K562 (cell line): ENCODE measurements at places on chromosomes 13 and 19. TPM values are rescaled to one million over a fixed set of nuclear protein-coding genes. Genes with fewer than 3 reads are reported as not detected.

MAP3K10 gene
- total RNA-seq, result 8.0 TPM in 2 replicates

ZNF146 gene
- total RNA-seq, result 92.4 and 99.9 TPM in 2 replicates

GRCh38 chr19:14952767-14953166 lies 11.5 kb downstream of the OR7C2 start:
- no peak for DNase-seq
- H3K27me3 ChIP-seq, result peaks cover 23% of the 10 kb centered on the region
- H3K4me3 ChIP-seq, result no peak overlapping the region
- H3K27ac ChIP-seq, result no peak overlapping the region
- no peaks in the 10 kb centered on the region for H3K36me3 ChIP-seq

DNA sequence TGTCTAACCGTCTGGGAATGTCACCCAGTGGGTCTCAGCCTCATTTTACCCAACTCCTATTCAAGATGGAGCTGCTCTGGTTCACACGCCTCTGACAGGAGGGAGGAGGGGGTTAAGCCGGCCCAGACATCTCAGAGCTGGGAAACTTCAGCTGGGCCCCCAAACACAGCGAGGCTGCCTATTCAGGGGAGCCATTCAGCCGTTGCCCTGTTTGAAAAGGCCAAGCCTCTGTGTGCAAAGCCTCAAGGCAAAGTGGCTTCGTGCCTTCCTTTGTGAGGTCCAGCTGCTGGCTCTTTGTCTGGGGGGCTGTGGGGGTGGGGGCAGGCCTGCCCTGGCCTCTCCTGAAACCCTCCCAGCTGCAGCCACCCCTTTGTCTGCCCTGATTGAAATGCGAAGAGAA lies 147.4 kb downstream of the PTPRS start:
- peaks cover 4% of the 10 kb centered on the region; the same call in 1 of the 2 replicates for H3K27me3 ChIP-seq
- H3K36me3 ChIP-seq, result no peaks in the 10 kb centered on the region
- H3K4me3 ChIP-seq, result no peak overlapping the region
- no peak for DNase-seq
- H3K4me1 ChIP-seq, result no peaks in the 10 kb centered on the region

- peaks cover 34% of the 10 kb centered on the region; the same call in 2 of the 3 replicates for H3K36me3 ChIP-seq
- DNase-seq, result no peak
- no peak overlapping the region for H3K27ac ChIP-seq
- peaks cover 8% of the 10 kb centered on the region for H3K4me1 ChIP-seq
These were observed 8.8 kb downstream of the SYDE1 start for GRCh38 chr19:15115762-15116615.

DNA sequence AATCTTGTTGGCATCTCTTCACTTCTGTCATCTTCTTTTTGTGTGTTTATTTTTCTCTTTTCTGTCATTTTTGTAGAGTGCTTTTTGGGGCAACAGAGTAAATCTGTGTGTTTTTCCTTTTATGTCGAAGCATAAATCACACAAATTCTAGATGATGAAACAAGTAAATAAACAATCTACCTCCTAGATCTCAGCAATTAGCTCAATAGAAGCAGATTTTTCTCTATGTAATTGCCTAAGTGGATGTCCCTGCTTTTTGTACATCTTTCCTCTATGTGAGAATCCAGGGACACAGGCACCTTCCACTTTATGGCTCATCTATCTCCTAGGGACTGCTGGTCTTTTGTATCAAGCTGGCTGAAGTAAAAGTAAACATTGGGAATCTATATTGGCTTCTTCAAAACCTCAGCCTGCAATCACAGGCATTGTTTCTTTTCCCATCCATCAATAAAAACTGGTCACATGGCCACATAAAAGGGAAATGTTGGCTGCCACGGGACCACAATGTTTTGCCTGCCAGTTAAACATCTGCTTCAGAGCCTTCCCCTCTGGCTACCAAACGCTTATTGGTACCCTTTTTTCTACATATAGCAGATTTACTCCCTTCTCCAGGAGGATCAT lies 323.8 kb downstream of the LMO7 start:
- no peaks in the 10 kb centered on the region for H3K36me3 ChIP-seq
- no peak overlapping the region for H3K4me3 ChIP-seq
- no peak overlapping the region for H3K27ac ChIP-seq
- no peaks in the 10 kb centered on the region; the same call in 1 of the 2 replicates for H3K4me1 ChIP-seq
- no peak for DNase-seq

- no peak overlapping the region for H3K4me3 ChIP-seq
- no peaks in the 10 kb centered on the region for H3K4me1 ChIP-seq
- no peak for DNase-seq
- no peaks in the 10 kb centered on the region for H3K27me3 ChIP-seq
- no peak overlapping the region for H3K27ac ChIP-seq
These were observed 379.8 kb downstream of the TBC1D4 start for GRCh38 chr13:75102001-75102716.

DNA sequence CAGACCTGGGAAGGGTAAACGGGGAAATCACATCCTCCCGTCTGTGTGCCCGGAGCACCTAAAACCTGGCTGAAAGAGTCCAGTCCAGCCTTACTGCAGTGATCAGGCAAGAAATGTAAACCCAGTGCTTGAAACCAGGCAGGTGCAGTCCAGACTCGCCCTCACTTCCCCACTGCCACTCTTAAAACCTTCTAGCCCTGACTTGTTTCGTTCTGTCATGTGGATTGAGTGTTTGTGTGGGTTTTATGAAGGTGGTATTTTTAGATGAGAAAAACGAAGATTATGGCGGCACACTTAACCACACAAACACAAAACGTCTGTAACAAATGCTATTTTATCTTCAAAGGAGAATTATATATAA lies 839 bp upstream of the CKAP2 start:
- peaks cover 3% of the 10 kb centered on the region; the same call in 2 of the 3 replicates for H3K4me1 ChIP-seq
- H3K27me3 ChIP-seq, result no peaks in the 10 kb centered on the region
- peak; percentile 39 for DNase-seq
- peaks cover 24% of the 10 kb centered on the region for H3K36me3 ChIP-seq
- peak overlapping the region; percentile 77 for H3K4me3 ChIP-seq
- peak overlapping the region; percentile 82 for H3K27ac ChIP-seq

- no peaks in the 10 kb centered on the region for H3K4me1 ChIP-seq
- no peak overlapping the region for H3K27ac ChIP-seq
- H3K36me3 ChIP-seq, result no peaks in the 10 kb centered on the region
- H3K27me3 ChIP-seq, result no peaks in the 10 kb centered on the region
- no peak overlapping the region for H3K4me3 ChIP-seq
- no peak for DNase-seq
These were observed 3.1 kb upstream of the ZNF471 start for GRCh38 chr19:56504581-56504980.
